Neural progenitor cell (in vitro differentiated cells): ENCODE measurements at places on chromosomes 16 and 17.

- DNase-seq, result no peak
These were observed 26.9 kb downstream of the OR3A1 start for GRCh38 chr17:3271072-3271848.

DNA sequence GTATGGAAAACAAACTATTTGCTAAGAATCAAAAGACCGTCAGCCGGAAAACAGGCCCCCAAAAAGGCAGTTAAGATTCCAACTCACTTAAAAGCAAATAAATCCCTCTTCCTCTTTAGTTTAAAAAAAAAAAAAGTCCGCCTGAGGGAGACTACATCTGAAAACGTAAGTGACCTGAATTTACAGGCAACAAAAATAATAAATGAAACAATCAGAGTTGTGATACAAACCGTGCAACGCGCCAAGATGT lies 1.1 kb downstream of the KANSL1 start:
- no peak for DNase-seq

GRCh38 chr17:41937970-41938954 lies 7.8 kb downstream of the ODAD4 start:
- no peak for DNase-seq

GRCh38 chr16:67944690-67945391 lies 921 bp upstream of the LCAT start:
- DNase-seq, result no peak

GRCh38 chr16:10981697-10982216 lies 37.4 kb downstream of the CLEC16A start:
- no peak for DNase-seq

- no peak for DNase-seq
These were observed 40.6 kb downstream of the SNX11 start for GRCh38 chr17:48148029-48148770.

DNA sequence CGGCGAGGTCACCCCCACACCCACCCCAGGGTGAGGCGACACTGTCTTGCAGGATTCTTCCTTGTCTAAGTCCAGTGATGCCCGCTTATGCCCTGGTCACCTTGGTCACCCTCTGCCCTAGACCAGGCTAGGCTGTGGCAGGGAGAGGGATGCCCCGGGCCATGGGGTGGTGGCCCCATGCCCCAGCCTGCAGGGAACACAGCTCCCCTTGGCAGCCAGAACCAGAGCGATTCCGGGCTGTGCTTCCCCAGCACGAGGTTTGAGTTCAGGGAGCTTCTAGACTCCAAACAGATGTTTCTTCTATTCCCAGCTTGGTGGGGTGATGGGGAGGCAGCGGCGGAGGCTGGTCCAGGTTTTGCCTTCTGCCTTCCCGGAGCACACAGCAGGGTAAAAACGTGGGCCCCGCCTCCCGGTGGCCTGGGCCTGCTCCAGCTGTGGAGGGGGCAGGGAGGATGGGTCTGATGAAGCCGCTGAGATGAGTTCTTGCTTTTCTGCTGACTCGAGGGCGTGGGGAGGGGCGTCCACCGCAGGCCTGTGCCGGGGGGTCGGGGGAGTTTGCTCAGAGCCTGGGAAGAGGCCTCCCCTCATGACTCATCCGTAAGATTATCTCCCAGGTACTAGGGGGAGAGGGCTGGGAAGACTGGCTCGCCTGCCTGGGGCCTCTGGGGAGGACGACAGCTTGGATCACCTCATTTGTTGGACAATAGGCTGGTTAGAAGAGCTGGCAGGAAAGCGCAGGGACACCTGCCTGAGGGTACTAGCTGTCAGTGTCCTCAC lies 15.4 kb downstream of the SMTNL2 start:
- peak; percentile 70 for DNase-seq

DNA sequence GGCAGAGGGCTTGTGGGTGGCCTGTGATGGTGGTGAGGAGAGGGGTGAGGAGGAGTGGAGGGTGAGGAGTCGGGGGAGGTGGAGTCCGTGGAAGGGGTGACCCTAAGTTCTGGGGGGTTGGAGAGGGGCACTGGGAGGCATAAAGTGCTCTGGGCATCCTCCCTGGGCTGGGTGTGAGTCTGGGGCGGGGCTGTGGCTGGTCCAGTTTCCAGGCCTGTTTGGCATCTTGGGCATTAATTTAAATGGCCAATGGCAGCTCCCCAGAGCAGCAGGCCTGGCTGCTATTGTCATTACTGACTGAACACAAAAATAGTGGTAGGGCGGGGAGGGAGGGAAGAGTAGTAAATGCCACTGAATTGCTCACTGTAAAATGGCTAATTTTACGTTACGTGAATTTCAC lies 7.7 kb upstream of the ARHGAP23 start:
- no peak for DNase-seq

DNA sequence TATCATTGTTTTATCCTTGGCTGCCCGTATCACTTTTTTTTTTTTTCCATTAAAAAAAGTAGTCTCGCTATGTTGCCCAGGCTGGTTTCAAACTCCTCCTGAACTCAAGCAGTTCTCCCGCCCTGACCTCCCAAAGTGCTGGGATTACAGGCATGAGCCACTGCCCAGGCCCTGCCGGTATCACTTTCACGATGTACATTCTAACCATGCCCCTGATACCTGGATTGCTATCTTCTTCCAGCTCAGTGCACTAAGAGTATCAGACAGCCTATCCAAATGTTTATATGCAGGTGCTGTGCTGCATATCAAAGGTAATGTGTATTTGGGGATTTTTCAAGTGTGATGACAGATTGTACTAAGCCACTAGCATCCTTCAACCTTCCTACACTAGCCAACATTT lies 14.2 kb downstream of the MOSMO start:
- DNase-seq, result no peak

DNA sequence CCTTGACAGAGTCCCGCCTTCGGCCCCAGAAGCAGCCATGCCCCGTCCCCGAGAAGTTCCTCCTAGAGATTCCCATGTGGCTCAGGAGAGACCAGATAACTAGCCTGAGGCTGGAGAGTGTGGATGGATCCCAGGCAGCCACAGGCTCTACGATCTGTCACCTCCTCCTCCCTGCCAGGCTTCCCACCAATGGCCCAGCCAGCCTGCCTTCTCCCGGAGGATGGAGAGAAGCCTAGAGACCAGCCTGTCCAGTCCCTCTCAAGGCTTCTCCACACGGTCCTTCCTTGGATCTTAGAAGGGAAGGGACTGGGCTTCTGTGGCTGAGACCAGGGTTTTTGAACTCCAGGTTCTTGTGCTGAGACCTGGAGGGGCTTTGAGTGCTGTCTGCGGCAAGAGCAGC lies 1.6 kb upstream of the SMTNL2 start:
- no peak for DNase-seq

- DNase-seq, result peak; percentile 52
These were observed 4.3 kb downstream of the MT1H start for GRCh38 chr16:56673921-56674320.

DNA sequence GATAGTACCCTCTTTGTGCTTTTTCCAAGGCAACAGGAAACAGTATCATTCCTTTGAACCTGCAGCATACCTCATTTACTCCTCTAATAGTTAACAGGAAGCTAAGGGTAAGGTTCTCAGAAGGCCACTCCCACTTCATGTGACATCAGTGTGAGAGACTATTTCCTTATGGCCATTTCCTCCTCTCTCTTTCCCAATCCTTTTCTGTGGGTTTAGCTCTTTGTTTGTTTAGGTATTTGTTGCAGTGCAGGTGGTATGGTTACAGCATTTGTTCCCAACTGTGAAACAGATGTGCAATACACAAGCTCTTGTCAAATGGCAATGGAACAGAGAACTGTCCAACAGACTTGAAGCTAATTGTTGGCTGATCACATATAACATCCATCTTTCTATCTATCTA lies 14.7 kb downstream of the TMC5 start:
- no peak for DNase-seq

- DNase-seq, result no peak
These were observed 2.2 kb downstream of the MT3 start for GRCh38 chr16:56591377-56592060.

DNA sequence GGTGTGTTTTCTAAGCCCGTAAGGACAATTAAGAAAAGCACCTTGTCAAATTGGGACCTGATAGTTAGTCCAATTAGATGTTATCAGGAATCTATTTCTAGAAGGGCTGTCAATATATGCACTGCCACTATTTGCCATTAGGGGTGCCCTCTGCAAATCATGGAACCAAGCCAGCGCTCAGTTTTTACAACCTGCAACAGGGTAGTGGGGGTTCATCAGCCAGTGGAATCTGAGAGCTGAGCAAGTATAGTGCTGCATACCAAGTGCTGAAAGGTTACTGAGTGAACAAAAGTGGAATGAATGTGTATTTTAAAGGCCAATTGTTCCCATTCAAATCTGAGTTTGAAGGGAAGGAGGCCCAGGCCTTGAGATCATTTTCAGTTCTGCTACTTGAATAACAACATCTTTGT lies 10.4 kb downstream of the PRR11 start:
- DNase-seq, result peak; percentile 91

DNA sequence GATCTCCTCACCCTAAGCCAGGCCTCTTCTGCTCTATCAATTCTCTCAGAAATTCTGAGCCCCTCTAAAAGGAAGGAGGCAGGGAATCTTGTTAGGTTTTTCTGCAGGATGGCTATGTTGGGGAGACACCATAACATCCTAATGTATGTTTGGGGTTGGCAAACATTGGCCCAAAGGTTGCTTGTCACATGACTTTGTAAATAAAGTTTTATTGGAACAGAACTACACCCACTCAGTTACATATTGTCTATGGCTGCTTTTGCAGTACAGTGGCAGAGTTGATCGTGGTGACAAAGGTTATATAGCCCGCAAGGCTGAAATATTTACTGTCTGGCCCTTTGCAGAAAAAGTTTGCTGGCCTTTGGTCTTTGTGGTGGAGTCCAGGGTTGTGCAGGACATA lies 409.4 kb downstream of the XYLT1 start:
- DNase-seq, result no peak

DNA sequence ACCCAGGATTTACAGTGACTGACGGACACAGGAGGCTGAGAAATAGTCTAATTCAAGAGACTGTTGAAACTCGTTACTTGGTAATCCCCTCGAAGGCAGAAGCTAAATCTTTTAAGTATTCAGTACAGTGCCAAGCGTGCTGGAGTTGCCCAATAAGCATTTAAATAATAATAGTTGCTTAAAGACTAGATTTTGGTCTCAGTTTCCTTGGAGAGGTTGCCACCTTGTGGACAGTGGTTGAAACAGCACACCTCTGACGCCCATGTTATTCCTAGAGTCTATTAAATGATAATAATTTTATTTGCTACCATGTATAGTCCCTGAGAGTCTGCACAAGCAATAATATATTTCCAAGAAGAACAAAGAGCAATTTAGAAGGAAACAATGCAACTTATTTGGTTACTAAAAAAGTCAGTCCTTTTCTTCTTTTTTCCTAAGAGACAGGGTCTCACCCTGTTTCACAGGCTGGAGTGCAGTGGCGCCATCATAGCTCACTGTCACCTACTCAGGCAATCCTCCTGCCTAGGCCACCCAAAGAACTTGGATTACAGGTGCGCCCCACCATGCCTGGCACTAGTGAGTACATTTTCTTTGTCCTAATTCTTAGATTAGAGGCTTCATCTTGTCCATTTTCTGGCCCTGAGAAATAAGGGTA lies 138.0 kb upstream of the NUDT7 start:
- peak; percentile 70 for DNase-seq

DNA sequence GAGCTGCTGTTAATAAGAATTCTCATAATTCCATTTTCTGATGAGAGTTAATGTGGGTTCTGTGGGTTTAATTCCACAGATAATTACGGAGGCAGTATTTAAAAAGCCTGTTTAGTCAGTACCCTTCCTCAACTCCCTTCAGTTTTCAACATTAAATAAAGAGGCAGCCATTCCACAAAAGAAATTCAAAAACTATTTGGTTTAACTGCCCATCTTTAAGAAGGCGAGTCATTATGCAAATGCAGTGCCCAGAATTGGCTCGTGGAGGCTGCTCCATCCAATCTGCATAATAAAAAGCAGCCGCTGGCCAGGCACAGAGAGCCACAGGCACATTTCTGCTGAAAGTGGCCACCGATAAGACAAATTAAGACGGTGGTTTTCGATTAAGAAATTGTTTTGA lies 194.4 kb upstream of the TOX3 start:
- peak; percentile 59 for DNase-seq

DNA sequence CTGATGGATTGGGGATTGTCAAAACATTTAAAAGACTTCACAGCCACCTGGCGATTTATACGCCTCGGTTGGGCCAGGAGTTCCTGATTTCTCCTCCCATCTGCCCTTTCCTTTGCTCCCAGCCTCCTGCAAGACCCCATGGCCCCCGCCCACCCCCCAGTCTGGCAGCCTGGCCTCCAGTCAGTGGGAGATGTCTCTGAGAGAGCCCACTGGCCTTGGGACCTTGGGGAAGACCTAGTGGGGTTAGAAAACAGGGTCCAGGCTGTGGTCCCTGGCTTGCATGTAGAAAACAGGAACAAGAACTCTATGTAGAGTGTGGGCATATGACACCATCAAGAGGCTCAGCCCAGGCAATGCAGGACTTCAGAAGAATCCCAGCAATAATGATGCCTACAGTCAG lies 209.4 kb upstream of the C16orf82 start:
- no peak for DNase-seq

DNA sequence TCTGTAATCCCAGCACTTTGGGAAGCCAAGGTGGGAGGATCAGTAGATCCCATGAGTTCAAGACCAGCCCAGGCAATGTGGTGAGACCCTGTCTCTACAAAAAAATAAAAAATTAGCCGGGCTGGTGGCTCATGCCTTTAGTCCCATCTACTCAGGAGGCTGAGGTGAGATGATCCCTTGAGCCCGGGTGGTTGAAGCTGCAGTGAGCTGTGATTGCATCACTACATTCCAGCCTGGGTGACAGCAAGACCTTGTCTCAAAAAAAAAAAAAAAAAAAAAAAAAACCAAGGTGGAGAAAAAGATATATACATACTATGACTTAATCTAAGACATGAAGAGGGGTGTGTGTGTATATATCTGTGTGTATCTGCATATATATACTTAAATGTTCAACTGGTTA lies 26.7 kb downstream of the BBS2 start:
- no peak for DNase-seq

GRCh38 chr17:33639103-33639880 lies 346.2 kb upstream of the ASIC2 start:
- DNase-seq, result no peak

DNA sequence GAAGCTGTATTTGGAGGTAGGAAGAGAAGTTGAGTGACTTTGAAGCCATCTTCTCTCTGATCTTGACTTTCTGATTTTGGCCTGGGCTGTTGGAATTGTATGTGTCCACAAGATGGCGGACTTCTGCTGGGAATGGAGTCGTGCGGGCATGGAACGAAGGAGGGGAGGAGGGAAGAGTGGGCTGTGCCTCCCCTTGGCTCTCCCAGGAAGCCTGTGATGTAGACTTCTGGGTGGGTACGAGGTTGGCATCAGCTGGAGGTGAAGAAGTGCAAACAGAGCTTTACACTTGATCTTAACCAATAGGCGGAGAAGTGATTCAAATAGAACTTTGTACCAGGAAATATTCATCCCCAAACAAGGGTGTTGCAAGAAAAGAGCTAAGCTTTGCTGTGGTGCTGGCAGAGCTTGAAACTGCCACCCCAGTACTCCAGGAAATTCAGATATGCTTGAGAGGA lies 7.4 kb upstream of the TMEM220 start:
- DNase-seq, result peak; percentile 70

- no peak for DNase-seq
These were observed 11.6 kb downstream of the ZACN start for GRCh38 chr17:76090517-76091129.
